A549 treated with AZD2906 at 1 μM for 4 hours (cell line): ENCODE measurements at places on chromosomes 3 and 15. TPM values are rescaled to one million over a fixed set of nuclear protein-coding genes. Genes with fewer than 3 reads are reported as not detected.

MSL2 gene
- 6.1 to 7.3 TPM (median 6.3 TPM) in 5 replicates for total RNA-seq

HES1 gene
- total RNA-seq = 7.9 to 11.3 TPM (median 10.0 TPM) in 5 replicates

RBP2 gene
- total RNA-seq = not detected in 5 replicates

NR1I2 gene
- total RNA-seq = not detected in 5 replicates

IL12A gene
- 0.97 to 1.8 TPM (median 1.1 TPM) in 5 replicates for total RNA-seq

RPUSD2 gene
- 12.8 to 17.5 TPM (median 15.8 TPM) in 5 replicates for total RNA-seq

PSTPIP1 gene
- total RNA-seq = 0.13 to 0.20 TPM (median 0.14 TPM) in 4 of 5 replicates, not detected in the other

SENP5 gene
- total RNA-seq = 5.3 to 7.1 TPM (median 5.9 TPM) in 5 replicates

KBTBD12 gene
- total RNA-seq = not detected in 5 replicates

RASGRP1 gene
- 0.30 to 0.40 TPM (median 0.33 TPM) in 5 replicates for total RNA-seq

STRIT1 gene
- not detected in 5 replicates for total RNA-seq

HGD gene
- 17.9 to 23.4 TPM (median 20.8 TPM) in 5 replicates for total RNA-seq

DUOX2 gene
- 0.03 to 0.05 TPM (median 0.03 TPM) in 5 replicates for total RNA-seq

OR5K2 gene
- total RNA-seq = not detected in 5 replicates

ANKRD34C gene
- total RNA-seq = not detected in 5 replicates

KCNMB3 gene
- total RNA-seq = 0.97 to 1.6 TPM (median 1.1 TPM) in 5 replicates

GRM7 gene
- not detected in 5 replicates for total RNA-seq

CNTN3 gene
- not detected in 5 replicates for total RNA-seq

MAP1A gene
- total RNA-seq = 0.45 to 0.63 TPM (median 0.50 TPM) in 5 replicates

ARPIN gene
- 9.6 to 12.7 TPM (median 12.2 TPM) in 5 replicates for total RNA-seq

GOLGA8M gene
- 0.07 to 0.11 TPM in 2 of 5 replicates, not detected in the others for total RNA-seq

CLDN11 gene
- 0.07 to 0.15 TPM (median 0.12 TPM) in 5 replicates for total RNA-seq

TMC3 gene
- not detected in 5 replicates for total RNA-seq

ADAMTS17 gene
- 0.13 to 0.42 TPM (median 0.16 TPM) in 5 replicates for total RNA-seq

C3orf18 gene
- total RNA-seq = 2.1 to 2.7 TPM (median 2.4 TPM) in 5 replicates

LRRC15 gene
- 0.13 to 0.17 TPM (median 0.15 TPM) in 5 replicates for total RNA-seq
